ENCODE measurements at places on chromosomes 7 and 10. TPM values are rescaled to one million over a fixed set of nuclear protein-coding genes. Genes with fewer than 3 reads are reported as not detected.

GRCh38 chr10:34766266-34766600 is 48.9 kb downstream of the PARD3 start:
- ATAC-seq = no peak

DNA sequence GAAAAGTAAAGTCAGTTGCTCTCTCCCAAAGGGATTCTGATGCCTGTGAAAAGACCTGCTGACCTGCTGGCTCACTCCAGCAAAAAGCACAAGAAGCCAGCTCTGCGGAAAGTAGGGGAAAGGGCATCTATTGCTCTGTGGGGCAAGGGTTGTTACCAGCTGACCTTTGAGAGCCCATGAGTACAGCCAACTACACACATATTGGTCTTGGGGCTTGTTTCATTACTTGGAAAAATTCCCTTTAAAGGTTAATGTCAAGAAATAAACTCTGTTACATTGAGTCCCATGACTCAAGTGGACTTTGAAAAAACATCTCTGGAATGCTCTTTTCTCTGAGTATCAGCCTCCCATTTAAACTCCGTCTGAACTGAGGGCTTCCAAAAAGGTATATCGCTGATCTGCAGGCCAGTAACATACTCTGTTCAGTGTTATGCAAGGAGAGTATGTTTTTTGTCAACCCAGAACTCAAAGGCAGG is 53.2 kb downstream of the PANK1 start:
- no peak for ATAC-seq

- ATAC-seq = no peak
Observed at GRCh38 chr10:58026036-58026435, 241.7 kb downstream of the IPMK start.

- no peak for ATAC-seq
Observed at GRCh38 chr7:2012981-2013380, 219.8 kb downstream of the MAD1L1 start.

GRCh38 chr7:2820508-2820934 is 23.6 kb downstream of the GNA12 start:
- ATAC-seq = peak; percentile 47

GRCh38 chr10:77687621-77688020 is 50.0 kb upstream of the KCNMA1 start:
- no peak for ATAC-seq

- peak; percentile 49 for ATAC-seq
Observed at GRCh38 chr10:5862360-5862961, 27.2 kb downstream of the ANKRD16 start.

- no peak for ATAC-seq
Observed at GRCh38 chr7:154914996-154915380, 87.9 kb downstream of the PAXIP1 start.

GRCh38 chr10:6269432-6269831 is 66.7 kb downstream of the PFKFB3 start:
- ATAC-seq = no peak

DNA sequence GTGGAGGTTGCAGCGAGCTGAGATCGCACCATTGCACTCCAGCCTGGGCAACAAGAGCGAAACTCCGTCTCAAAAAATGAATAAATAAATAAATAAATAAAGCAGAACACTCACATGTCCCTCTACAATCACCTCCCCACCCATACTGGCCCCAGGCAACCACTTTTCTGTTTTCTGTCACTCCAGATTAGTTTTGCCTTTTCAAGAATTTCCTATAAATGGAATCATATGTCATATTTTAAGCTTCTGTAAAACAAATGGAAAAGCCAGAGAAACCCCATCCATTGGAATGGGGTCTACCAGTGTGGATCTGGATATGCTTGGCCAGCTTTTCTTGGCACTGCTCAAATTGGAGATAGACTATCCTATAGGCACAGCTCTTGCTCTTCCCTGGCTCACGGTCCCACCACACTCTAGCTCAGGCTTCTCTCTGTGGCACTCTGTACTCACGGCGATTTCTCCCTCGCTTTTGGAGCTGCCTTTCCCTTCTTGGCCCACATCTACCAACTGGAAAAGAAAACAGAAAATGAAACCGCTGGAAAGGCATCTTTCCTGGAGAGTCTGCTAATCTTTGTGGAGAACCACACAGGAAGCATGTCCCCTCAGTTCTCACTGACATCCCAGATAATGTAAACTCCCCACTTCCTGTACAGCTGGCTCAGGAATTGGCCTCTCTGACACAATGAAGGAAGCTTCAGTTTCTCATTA is 210.1 kb downstream of the JCAD start:
- ATAC-seq = no peak

DNA sequence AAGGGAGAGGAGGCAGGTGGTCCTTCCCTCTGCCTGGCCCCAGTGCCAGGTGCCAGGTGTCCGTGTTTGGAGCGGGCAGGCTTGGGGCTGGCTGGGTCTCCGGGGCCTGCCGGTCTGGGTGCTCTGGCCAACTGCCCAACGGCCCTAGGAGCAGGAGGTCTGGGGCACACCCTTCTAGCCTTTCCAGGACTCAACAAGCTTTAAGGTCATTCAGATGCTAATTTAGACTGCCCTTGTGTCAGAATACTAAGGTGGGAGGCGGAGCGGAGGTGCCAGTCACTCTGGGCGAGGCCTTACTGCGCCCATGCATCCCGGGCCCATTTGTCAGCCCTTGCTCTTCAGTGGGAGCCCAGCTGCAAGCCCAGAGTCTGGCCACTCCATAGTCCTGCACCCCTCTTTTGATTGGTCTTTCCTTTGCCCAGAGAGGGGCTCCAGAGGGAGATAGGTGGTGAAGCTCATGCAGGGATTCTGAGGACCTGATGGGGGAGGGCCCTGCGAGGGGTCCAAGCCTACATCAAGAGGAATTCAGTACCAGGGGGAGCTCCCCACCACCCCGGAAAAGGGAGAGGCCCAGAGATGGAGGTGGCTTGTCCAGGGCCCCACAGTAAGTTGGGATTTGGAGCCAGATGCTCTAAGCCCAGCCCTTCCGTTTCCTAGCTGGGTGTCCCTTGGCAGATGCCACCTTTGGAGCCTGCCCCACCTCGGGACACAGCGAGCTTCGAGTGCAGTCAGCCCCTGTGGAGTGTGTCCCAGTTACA is 1.3 kb downstream of the PGAM2 start:
- ATAC-seq = peak; percentile 11

DNA sequence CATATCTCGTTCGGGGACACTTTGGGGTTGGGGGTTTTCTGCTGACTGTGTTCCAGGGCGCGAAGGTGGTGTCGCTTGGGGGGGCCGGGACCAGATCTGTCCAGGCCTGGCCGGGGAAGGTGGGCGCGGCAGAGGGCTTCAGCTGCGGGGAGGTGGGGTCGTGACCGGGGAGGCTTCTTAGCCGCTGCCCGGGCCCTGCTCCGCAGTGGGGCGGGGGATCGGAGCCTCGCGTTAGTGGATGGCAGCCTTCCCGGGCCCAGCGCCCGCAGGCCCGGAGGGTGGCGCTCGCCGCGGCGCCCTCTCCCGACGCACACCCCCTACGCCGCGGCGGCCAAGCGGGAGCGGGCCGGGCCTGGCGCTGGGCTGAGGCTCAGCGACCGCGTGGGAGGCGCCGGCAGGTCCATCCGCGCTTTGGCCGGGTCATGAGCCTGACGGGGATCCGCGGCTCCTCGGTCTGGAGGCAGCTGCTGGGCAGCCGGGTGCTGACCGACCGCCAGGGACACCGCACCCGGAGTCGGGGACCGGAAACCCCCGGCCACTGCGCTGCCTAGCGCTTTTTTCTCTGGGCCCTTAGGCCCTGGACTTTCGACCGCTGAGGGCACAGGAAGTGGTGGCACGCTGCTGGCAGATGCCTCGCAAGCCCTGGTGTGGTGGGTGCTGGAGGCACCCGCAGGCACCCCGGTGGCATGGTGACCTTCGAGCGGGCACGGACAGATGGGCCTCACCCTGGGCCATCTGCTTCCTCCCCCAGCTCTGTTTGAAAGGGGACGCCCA is 1.2 kb downstream of the AGAP3 start:
- peak; percentile 40 for ATAC-seq

Gene CRPPA
- 0.80 TPM for total RNA-seq

Gene UPK3BL2
- total RNA-seq = 88.8 TPM

Gene STEAP4
- total RNA-seq = 23.6 TPM

Gene VPS37D
- 0.32 TPM for total RNA-seq

Gene AOC1
- 6.3 TPM for total RNA-seq

Gene ITPRID1
- 0.28 TPM for total RNA-seq

Gene PIP
- 0.56 TPM for total RNA-seq

Gene AP3M1
- 22.6 TPM for total RNA-seq

Gene FAM241B
- 2.9 TPM for total RNA-seq

All from esophagus mucosa (tissue), 1 donor.